HAP-1 (cell line): ENCODE measurements at places on chromosomes 7 and 10.

DNA sequence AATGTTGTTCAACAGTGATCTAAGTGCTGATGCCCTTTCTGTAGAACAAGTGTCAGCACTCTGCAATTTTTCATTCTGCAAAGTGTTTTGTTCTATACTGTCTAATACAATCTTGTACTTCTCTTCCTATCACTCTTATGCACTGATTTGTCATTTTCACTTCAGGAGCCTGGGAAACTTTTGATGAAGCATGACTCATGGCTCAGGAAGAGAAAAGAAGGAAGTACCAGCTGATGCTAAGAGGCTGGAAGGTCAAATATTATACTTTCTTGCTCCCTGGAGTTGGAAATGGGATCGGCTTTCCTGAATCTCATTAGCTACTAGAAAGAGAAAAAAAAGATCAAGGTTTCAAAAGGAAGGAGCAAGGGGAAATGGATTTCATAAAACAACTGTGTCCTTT lies 45.8 kb downstream of the DGKI start:
- DNase-seq = no peak

DNA sequence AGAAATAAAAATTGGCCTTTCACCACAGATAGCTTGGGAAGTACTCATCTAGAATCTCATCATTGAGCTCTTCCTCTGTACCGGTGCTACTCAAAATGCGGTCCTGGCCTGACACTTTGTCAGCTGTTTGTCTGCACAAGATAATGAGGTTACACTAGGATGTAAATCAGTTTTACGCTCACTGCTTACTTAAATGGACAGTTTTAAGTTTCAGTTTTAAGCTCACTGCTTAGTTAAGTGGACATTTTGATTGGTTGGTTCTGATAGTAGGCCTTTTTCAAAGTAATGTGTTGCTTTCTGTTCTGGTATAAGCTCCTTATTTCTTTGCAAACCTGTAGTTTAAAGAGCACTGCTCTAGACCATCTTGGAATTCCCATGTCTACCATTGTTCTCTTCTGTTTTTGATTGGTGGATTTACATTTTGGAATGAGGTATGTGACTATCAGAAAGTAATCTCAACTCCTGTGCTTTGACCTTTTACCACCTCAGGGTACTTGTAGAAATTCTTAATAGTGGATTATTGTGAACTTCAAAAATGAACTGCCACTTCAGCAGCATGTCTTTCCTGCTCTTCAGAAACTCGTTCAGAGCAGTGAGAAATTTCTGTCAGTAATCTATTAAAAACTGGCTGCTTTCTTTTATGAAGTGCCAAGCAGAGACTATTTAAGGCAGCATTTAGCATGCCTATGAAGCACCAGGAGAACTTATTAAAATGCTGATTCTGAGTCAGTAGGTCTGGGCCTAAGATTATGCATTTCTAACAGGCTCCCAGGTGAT lies 55.0 kb downstream of the C1GALT1 start:
- DNase-seq = no peak

DNA sequence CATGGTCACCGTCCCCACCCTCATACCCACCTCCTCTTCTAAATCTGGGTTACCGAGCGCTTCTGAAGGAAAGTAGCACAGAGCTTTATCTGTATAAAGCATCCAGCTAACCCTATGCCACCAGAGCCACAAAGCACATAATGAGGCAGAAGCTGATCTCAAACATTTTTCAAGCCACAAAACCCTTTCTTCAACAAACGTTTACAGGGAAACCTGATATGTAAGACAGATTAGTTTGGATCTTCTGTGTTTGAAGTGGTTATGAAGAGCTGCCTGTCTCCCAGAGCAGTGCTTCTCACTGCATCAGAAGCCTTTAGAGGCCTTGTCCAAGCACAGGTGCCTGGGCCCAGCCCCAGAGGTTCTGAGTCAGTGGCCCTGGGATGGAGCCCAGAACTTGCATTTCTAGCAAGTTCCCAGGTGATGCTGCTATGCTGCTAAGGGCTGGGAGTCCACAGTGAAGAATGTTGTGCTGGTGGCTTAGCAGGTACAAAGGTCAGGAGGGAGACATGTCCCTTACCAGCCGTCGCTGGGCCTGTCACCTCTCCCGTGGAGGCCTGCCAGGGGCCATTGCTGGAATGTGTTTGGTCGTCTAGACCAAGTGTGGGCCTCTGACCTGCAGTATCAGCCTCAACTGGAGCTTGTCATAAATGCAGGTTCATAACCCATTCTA lies 90.4 kb downstream of the TAF3 start:
- DNase-seq = no peak

DNA sequence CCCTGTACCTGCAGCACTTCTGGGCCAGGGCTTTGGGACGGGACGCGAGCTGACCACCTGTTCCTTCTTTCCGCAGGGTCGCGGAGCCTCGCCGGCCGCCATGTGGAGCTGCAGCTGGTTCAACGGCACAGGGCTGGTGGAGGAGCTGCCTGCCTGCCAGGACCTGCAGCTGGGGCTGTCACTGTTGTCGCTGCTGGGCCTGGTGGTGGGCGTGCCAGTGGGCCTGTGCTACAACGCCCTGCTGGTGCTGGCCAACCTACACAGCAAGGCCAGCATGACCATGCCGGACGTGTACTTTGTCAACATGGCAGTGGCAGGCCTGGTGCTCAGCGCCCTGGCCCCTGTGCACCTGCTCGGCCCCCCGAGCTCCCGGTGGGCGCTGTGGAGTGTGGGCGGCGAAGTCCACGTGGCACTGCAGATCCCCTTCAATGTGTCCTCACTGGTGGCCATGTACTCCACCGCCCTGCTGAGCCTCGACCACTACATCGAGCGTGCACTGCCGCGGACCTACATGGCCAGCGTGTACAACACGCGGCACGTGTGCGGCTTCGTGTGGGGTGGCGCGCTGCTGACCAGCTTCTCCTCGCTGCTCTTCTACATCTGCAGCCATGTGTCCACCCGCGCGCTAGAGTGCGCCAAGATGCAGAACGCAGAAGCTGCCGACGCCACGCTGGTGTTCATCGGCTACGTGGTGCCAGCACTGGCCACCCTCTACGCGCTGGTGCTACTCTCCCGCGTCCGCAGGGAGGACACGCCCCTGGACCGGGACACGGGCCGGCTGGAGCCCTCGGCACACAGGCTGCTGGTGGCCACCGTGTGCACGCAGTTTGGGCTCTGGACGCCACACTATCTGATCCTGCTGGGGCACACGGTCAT lies 13.3 kb downstream of the GPR146 start:
- DNase-seq = no peak

- DNase-seq = no peak
Observed at GRCh38 chr7:127888411-127888810, 142.8 kb downstream of the LRRC4 start.

DNA sequence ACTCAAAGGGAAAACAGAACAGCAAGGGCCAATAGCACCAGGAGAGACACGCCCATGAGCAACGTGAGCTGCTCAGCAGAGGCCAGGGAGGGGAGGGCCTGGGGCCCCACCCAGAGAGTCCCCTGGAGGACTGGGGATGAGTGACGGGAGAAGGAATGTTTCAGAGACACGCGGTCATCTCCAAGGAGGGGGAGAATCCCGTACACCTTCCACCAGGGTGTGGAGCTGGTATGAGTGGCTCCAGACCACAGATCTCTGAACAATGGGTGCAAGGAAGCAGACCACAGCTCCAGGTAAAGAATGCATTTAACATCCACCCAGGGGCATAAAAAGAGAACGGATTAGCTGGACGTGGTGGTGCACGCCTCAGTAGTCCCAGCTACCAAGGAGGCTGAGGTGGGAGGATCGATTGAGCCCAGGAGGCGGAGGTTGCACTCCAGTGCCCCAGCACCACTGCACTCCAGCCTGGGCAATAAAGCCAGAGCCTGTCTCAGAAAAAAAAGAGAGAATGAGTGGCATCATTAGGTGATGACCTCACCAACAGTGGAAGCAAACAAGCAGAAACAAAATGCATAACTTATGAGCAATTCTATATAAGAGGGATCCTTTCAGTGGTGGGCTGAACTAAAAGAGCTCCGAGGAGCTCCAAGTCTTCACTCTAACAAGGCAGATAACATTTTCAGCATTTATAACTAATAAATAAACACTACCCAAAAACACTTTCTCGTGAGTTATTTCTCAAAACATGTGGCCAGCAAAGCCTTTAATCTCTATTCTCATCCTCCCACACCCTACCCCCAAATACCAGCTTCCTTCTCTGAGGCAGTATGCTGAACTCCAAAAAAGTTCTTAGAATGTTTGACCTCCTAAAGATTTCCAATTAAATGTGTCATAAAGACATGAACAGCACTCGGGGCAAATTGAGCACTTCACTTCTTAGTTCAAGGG lies 12.5 kb downstream of the PSAP start:
- DNase-seq = no peak

DNA sequence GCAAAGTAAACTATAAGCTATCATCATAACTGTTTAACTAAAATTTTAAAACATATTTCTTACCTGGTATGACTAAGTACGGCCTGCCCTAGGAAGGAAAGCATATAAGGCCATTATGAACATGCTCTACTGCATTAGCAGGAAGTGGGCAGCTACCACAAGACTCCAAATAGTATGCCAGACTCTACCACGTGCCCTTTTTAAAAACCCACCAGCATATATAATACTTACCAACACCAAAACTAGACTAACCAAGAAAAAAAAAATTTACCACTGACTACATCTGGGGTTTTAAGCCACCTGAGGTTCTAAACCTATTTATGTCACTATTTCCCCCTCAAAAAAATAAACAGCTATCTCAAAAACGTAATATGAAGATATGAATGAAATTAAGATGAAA lies 30.1 kb downstream of the NUDCD3 start:
- no peak for DNase-seq

DNA sequence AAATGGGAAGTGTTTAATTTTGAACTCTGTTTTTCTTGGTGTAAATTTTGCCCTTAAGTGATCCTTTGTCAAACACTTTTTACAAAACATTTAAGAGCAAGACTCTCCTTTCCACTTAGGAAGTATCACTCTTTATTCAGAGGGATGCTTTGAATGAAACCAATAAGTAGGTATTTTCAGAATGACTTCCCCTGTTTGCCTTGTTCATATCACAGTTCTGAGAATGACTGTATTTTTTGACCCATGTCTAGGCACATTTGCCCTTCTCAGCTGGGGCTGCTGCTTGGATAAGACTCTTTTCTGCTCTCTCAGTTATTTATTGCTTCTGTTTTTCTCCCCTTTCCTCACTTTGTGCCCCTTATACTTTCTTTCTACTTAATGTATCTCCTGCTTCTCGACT lies 98.2 kb downstream of the CCNY start:
- no peak for DNase-seq

DNA sequence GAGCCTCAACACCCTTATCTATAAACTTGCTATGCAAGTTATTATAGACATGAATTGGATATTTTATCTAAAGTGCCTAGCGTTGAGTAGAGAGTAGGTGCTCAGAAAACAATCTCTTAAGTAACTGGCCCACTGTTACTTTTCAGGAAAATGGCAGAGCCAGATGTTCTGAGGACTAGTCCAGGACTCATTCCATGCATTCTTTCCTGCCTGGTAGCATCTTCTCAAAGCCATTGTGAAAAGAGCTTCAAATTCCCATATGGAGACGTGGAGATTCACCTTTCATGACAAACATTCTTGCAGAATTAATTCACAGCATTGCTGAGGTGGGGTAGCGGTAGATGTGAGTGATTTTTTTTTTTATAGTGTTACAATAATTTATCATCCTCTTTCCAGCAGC lies 35.9 kb upstream of the ITPRID1 start:
- DNase-seq = no peak

DNA sequence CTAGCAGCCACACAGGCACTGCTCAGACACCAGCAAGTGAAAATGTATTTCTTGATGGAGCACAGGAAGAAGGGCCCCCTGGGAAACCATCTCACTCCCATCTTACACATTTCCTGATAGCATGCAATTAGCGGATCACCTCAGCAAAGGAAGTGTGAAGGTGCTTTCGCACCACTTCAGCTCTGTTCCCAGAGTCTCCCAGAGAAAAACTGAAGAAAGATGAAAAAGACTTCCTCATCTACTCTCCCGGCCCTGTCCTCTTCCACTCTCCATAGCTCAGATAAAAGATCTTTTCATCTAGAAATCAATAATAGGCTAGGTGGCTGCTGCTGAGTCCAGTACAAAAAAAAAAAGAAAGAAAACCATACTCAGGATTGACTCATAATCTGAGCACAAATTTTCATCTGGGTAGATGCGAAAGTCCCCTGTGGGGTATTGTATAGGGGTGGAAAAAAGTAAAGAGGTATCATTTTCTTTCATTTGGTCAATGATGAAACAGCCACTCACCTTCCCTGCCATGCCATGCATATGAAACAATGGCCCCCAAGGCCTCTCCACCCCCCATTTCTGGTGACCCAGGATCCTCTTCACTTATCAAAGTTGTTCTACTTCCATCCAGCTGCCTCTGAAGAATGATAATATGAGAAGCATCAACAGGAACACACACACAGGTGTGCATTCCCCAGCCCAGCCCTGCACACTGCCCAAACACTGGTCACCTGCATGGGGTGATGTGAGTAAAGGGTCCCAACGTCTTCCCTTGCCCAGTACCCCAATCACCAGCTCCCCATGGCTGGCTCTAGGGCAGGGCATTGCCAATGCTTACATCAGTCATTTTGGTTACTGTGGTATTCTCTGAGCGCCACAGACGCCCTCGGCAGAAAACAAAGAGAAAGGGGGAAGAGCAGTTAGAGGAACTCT lies 48.8 kb upstream of the DGKI start:
- DNase-seq = no peak

DNA sequence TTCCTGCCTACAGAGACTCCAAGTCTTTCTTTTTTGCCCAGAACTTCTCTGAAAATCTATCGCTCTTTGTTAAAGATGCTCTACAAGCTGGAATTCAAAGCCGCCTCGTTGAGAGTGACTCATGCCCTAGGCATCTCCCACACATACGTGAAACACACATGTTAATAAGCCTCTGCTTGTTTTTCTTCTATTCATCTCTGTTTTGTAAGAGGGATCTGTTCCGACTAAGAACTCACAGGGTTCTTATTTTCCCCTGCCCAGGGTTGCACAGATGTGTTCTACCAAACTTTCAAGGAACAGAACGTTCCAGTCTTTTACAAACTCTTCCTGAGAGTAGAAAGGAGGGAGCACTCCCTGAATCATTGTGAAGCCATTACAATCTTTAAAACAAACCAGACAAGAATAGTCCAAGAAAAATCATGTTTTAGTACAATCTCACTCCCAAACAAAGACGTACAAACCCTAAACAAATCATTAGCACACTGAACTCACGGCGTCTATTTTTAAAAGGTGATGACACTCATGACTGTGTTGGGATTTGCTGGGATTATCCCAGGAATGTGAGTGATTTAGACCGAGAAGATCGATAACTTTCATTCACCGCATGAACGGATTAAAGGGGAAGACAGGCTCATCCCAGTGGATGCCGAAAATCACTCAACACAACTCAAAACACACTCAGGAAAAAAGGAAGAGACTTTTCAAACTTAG lies 55.3 kb upstream of the INPP5A start:
- DNase-seq = peak; percentile 72

DNA sequence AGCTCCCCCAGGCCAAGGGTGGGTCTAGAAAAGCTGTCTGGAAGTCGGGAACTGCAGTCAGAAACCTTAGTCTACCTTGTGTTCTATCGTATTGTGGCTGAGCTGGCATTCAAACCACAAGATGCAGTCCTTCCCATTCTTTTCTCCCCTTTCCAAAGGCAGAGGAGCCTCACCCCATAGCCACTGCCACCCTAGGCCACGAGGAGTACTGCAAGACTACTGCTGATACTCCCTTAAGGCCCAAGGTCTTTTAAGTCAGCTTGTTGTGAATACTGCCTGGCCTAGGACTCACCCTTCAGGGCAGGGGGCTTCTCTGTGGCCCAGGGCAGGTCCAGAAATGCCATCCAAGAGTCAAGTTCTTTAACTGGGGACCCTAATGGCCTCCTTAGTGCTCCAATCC lies 214.5 kb upstream of the CNTNAP2 start:
- no peak for DNase-seq
